ENCODE measurements at places on chromosomes 16 and 17. TPM values are rescaled to one million over a fixed set of nuclear protein-coding genes. Genes with fewer than 3 reads are reported as not detected.

The DHRS7C gene
- polyA plus RNA-seq: not detected

The PYY gene
- polyA plus RNA-seq: 0.21 TPM

- DNase-seq: no peak
Measured at GRCh38 chr17:67400193-67400592, 23.1 kb downstream of the PITPNC1 start.

GRCh38 chr17:57513569-57513968, 231.5 kb downstream of the CCDC182 start:
- DNase-seq: no peak

DNA sequence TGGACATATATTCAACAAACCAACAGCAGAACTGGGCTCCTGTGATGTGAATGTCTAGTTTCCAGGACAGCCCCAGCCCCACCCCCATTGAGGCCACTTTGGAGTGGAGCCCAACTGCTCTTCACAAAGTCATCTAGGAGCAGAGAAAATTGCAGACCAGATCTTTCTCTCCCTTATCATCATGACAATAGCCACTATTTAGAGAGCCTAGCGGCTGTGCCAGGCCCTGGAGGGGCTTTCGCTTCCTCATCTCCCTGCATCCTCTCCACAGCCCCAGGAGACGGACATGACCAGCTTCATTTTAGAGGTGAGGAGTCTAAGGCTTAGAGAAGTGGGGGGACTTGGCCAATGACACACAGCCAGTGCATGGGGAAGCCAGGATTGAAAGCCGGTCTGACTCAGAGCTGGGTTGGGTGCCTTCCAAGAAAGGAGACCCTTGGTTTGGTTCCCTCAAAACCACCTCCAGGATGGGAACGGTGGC, 1.4 kb downstream of the PRSS8 start:
- no peak for DNase-seq

- no peak for DNase-seq
Measured at GRCh38 chr16:88737298-88738150, 31.2 kb downstream of the CTU2 start.

The TMEM235 gene
- polyA plus RNA-seq: not detected

DNA sequence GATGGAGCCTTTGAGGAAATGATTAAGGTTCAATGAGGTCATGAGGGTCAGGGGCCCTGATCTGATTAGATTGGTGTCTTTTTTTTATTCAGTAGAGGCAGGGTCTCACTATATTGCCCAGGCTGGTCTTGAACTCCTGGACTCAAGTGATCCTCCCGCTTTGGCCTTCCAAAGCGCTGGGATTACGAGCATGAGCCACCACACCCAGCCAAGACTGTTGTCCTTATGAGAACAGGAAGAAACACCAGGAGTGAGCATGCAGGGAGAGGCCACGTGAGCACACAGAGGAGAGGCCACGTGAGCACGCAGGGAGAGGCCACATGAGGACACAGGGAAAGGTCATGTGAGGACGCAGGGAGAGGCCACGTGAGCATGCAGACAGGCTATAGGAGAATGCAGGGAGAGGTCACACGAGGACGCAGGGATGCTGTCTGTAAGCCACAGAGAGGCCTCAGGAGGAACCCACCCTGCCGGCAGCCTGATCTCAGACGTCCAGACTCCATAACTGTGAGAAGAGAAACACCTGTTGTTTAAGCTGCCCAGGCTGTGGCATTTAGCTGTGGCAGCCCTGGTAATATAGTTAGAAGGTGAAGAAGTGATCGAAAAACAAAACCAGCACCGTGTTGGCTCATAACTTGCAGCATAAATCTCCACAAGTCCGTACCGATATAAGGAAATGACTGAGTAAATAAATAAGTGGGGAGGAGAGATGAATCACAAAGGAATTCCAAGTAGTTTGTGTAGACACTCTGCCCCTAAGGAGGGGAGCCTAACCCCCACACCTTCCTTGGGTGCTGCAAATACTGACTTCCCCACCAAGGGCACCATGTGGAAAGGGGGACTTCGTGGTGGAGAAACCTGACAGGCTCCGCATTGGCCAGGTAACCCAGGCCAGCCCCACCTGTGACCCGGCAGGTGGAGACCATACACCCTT, 14.6 kb upstream of the CSNK1D start:
- DNase-seq: no peak

GRCh38 chr17:44363613-44364159, at the start of gene FAM171A2:
FAM171A2 (minus strand) TSS chr17:44363853; CDS start chr17:44363714, 139 bp downstream.
- no peak for DNase-seq

The RNFT1 gene
- polyA plus RNA-seq: 30.1 TPM

All from left renal cortex interstitium (tissue), 4 donors.